ENCODE measurements at places on chromosomes 2 and 18.

DNA sequence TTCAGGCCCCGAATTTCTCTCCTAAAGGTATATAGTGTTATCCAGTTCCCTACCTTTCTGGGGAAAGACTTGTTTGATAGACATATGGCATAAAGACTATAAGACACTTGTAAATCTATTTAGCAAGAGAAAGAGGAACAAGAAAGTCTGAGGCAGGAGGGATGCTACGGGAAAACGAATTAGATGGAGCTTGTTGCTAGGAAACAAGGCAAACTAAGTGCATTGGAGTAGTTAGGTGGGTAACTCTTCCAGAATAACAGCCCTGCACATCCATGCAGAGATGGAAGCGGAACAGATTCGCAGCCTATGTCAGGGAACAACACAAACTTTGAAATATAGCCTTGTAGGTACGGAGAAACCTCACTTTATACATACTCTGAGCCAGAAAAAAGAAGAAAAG, 810.3 kb upstream of the CRIM1 start:
- DNase-seq, result no peak

- DNase-seq, result no peak
Observed at GRCh38 chr2:128374711-128375413, 56.2 kb upstream of the HS6ST1 start.

- peak; percentile 66 for DNase-seq
Observed at GRCh38 chr2:200471324-200471848, 38.5 kb downstream of the KCTD18 start.

GRCh38 chr2:233627331-233628025, 8.8 kb upstream of the UGT1A10 start:
- no peak for DNase-seq

DNA sequence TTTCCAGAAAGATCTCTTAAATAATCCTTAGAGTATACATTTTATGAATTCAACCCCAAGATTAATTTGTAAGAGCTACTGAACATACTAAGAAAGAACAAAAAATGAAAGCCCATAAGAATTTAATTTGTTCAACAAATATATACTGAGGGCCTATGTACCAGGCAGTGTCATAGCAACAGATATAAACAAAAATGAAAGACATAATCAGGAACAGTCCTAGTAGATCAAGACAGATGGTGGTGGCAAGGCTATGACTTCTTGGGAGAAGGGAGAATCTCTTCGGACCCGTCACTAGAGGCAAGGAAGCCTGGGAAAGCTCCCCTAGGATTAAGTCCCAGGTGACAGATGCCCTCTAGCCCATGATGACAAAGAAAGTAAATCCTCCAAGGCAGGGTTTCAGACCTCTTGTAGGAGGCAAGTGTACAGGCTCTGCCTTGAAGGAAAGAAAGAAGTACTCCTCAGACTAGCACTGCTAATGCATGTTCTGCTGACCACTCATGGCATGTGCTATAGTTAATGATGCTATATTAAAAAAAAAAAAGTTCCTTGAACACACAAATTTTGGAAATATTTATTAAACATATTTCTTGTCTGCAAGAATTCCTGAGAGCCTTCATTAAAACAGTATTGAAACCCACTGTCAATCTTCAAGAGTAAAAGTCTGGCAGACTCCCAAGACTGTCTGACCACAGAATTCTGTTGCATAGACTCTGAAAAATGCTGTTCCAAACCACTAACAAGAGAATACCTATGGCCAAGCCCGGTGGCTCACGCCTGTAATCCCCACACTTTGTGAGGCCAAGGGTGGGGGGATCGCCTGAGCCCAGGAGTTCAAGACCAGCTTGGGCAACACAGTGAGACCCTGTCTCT, 31.5 kb downstream of the NOL10 start:
- peak; percentile 49 for DNase-seq

DNA sequence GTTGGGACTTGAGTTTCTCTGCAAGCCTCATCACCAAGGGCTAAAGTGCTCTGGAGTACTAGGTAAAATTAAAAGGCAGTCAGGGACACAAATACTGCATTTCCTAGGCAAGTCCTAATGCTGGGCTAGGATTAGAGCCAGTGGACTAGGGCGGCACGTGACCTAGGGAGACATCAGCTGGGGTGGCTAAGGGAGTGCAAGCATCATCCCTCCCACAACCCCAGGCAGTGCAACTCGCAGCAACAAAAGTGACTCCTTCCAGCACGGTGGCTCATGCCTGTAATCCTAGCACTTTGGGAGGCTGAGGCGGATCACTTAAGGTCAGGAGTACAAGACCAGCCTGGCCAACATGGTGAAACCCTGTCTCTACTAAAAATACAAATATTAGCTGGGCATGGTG, 30.7 kb upstream of the UPP2 start:
- no peak for DNase-seq

- peak; percentile 85 for DNase-seq
Observed at GRCh38 chr2:8312861-8313830, 368.7 kb upstream of the ID2 start.

GRCh38 chr2:233349005-233349998, 5.0 kb upstream of the DGKD start:
- peak; percentile 41 for DNase-seq

DNA sequence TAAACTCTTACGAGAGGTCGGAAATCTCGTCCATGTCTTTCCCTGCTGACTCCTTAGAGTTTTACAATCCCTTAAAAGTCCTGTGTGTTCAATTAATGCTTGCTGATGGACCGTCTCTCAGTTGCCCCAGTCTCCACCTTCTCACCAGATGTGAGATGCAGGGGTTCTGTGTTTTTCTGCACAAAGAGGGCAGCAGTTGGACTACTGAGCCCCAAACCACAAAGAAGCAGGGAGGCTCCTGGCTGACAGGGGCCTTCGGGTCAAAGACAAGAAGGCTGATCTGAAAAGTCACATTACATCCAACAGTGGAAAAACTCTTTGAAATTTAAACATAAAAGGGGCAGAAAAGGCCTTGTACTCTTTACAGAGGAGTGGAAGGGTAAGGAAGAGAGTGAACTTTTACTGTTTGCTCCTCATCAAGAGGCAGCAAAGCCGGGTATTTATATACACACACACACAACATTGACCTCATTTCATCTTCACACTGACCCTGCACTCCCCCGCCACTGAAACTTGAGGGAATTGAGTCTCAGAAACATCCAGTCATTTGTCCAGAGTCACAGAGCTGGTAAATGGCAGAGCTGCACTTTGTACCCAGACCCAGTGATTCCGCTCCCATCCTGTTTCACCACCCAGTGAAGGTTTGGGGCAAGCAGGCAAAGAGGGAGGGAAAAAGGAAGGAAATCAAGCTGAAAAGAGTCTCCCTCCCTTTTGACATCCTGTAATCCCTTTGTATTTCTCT, 23.7 kb downstream of the MRPL33 start:
- DNase-seq, result no peak

DNA sequence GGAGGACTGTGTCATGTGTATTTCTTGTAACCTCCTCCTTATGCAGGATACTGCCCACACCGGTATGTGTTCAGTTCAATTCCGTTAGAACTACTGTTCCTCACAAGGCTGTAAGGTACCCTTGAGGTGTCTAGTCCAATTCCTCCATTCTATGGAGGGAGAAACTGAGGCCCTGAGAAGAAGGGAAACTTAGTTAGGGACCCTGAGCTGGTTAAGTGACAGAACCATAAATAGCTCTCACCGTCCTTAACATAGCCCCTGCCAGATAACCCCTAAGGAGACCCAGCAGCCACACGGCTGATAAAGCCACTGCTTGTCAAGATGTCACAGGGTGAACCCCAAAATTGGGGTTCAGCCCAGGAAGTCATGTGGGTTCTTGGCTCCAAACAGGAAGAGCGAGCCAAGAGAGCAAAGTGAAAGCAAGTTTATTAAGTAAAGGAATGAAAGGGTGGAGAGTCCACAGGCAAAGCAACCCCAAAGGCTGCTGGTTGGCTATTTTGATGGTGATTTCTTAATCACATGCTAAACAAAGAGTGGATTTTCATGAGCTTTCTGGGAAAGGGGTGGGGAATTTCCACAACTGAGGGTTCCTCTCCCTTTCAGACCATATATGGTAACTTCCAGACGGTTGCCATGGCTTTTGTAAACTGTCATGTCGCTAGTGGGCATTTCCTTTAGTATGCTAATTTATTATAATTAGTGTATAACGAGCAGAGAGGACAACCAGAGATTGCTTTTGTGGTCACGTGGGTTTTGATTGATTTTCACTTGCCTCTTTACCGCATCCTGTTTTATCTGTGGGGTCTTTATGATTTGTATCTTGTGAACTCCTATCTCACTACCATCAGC, 83.4 kb upstream of the RTN4 start:
- DNase-seq, result peak; percentile 82

- DNase-seq, result no peak
Observed at GRCh38 chr2:39938035-39938835, 159.2 kb upstream of the THUMPD2 start.

GRCh38 chr2:189783451-189783926, 650 bp downstream of the ORMDL1 start:
- DNase-seq, result peak; percentile 65

DNA sequence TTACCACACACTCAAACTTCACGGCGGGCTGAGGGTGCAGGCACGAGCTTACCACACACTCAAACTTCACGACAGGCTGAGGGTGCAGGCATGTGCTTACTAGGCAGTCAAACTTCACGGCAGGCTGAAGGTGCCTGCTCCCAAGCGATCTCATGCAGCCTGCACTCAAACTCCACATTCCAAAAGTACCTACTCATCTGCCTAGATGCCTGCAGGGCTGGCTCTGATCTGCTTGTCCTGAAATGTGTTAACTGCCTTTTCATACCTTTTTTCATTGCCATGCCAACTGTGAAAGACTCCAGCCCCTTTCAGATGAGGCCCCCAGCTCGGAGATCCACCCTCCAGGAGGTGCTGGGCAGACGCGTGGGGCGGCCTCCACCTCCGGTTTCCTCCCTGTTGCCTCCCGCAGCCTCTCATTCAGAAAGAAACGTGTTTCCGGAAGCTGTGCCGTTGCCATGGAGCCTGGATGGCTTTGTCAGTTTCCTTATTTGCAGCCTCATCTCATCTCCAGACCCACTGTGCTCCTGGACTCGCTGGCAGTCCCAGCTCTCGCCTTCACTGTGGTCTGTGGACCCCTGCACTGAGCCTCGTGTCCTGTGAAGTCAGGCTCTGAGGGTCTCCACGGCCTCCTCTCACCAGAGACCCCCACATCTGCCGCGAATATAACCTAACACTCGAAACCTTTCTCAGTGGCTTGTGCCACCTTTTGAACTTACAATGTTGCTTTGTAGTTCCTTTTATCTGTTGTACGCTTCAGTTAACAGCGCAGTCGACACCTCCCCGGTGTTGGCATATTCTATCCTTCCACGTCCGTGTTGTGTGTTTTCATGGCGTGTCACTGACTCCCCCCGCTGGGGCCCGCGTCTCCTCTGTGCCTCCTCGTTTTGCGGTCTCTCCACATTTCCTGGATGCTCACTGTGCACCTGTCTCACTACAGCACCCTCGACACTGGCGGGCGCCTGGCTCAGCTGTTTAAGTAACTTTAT, 106.1 kb upstream of the ALKAL2 start:
- DNase-seq, result peak; percentile 11

DNA sequence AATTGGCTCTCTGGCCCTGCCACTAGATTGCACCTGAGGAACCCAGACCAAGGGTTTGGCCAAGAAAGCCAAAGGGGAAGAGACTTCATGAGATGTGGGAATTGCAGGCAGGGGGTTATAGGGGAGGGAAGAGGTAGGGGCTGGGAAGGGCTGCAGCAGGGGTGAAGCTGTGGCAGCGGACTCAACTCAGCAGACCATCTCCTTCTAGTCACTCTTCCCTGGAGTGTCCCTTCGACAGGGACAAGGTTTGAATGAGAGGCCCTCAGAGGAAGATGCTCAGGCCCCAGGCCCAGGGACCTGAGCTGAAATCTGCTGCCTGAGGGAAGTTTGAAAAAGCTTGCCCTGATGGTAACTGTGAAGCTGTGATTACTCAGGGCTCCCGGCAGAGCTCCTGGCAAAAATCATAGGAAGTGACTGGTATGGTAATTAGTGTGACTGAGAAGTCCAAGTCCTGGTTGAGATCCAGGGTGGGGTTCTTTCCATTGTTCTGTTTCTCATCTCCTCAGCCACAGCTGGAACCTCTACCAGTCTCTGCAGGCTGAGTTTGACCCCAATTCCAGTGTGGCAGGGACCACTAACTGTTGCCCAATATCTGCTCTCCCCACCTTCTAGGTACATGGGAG, 300.9 kb downstream of the CYP26B1 start:
- DNase-seq, result no peak

DNA sequence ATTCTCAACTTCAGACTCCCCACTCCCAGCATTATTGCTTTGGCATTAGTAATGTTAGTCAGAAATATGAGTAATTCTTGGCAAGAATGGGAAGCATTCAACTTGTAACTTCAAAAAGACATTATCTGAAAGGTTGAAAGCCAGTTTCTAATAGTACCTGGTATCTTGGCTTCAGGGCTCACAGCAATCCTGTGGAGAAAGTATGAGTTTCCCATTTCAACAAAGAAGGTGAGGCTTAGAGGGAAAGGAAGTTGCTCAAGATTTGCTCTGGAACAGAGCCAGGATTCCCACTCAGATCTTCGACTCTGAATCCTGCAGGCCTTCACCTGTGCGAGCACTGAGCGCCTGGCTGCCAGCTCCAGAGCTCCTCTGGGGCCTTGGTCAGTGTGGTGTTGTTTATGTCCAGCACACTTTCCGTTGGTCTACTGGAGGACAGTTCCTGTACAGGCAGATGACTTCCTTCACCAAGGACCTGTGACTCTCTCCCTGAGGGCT, 136.1 kb downstream of the MCFD2 start:
- DNase-seq, result no peak

DNA sequence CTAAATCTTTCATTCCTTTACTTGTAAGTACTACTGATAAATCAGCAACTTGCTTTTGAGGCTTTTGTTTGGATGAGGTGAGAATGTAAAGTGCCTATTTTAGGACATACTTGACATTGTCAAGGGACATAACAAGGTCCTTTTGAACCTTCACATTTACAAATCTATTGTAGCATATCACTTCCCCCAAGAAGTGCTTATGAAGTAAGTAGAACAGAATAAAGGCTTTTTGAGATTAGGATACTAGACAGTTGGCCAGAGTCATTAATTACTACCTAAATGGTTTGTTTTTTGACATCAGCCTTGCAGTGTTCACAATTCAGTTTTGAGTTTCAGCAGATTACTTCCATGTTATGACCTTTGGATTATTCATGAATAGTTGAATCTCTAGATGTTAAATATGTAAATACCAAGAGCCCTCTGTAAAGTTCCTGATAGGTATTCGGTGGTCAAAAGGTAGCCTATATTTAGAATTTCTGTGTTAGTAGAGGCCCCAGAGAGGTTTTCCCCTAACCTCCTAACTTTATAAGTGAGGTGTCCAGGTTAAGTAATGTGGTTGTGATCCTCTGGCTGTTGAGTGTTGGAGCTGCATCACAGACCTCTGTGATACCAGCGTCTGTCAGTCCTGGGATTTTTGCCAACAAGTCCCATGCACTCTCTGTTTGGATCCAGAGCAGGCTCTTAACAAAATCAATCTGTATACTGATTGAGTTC, 67.2 kb downstream of the LCLAT1 start:
- DNase-seq, result peak; percentile 81
